ENCODE measurements at places on chromosomes 12 and 14.

DNA sequence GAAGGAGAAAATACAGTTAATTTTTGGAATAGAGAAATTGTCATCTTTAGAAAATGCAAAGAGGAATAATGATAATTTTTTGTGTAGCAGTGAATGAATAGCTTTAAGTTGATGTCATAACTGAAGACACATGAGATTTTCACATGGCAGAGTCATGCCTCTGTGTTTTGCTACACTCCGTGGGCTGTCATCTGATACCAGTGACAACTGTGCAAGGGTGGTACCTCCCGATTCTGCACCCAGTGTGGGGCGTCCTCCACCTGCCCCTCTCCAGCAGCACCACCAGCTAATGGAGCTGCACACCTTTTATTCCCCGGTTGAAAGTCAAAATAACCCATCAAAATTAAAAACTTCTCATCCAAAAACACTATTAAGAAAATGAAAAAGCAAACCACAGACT is 47.2 kb downstream of the ANKRD9 start:
- no peak for DNase-seq

- no peak for DNase-seq
These were observed 191.5 kb upstream of the PRKD1 start for GRCh38 chr14:30118992-30119640.

DNA sequence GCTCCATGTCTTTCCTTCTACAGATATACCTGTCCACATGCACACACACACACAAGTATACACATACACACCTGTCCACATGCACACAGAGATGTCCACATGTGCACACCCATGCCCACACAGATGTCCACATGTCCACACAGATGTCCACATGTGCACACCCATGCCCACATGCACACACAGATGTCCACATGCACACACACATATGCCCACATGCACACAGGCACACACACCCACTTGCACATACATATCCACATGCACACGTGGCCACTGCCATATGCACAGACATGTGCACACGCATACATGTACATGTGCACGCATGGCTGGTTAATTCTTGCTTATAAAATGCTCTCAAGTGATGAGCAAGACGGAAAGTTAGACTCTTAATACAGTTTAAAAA is 32.2 kb downstream of the ELK3 start:
- no peak for DNase-seq

DNA sequence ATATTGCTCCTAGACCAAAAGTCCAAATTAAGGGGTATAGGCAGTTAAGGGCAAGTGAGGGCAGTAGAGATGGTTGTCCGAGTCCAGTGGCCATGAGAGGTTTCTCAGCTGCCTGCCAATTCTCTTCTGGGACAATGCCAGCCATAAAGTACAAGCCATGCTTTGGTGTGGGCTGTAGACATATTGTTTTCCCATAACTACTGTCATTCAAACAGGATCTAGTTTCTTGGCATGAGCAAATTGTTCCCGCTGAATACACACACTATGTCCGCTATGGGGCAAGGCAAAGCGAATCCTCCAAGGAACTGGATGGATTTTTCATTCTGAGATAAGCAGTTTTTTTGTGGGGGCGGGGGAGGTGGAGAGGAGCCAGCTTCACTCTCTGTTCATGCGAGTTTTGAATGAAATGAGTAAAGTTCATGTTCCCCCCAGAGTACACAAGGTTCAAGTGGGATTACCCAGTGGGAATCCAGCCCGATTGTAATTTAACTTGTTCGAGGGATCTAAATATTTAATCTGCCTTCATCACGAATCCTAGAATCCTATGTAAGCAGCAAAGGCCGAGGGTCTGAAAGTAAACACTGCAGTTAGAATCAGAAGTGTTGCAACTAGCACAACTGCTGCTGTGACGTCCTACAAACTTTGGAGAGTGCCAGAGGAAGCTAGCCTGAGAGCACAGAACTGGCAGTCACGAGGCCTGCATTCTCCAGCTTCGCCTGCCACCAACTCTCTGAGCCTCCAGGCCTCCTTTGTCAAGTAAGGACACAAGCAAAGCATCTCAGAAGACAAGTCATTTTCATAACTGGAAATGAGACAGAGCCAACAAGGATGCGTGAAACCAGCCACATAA is 137.0 kb downstream of the CRADD start:
- DNase-seq = no peak

DNA sequence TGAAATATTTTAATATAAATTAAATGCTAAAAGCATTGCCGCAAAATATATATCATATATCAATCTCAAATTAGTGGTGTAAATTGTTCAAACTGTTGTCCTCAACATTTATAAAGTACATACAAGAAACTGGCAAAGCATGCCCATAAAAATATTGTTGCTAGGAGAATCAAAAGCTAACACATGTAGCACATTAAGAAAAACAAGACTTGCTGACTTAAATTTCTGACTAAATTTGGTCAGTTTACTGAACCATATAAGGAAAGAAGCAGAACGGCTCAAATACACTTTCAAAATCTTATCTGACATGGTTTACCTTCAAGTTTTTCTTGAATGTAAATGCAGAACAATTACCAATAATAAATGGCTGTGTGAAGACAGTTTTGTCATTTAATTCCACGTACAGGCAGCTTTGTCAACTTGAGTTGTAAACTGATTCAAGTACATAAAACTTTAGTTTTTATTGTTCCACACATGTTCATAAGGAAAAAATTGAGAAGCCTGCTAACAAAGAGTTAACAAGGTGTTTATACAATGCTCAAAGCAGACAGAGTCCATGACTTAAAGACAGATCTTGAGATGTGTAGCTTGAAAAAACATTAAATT is 50.4 kb downstream of the PPP1R12A start:
- DNase-seq = no peak

DNA sequence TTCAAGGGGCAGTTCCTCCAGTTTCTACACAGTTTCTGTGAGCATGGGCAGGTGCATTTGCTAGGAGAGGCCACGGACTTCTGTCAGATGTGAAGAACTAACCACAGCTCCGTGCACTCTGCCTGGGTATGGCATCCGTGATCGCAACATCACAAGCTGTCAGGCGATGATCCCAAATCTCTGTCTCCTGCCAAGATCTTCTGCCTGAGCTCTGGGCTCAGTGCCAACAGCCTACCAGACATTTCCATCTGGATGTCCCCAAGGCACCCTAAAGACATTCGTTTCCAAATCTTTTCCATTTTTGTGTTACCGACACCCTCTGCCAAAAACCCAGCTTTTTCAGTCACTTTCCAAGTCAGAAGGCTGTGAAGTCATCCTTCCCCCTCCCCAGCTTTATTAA is 292.1 kb downstream of the GLT1D1 start:
- no peak for DNase-seq

DNA sequence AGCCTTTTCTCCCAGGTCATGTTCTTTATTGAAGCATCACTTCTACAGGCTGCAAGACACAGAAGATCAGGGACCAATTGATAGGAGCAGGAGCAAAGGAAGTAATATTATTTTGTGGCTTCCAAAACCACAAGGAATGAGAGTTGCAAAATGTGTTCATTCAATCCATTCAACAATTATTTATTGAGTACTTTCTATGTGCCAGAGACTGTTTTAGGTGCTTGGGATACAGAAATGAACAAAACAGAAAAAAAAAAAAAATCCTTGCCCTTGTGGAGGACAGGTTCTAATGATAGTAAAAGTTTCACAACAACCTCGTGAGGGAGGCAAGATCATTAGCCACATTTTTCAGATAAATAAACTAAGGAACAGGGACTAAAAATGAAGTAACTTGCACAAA is 20.1 kb upstream of the DACT1 start:
- no peak for DNase-seq

DNA sequence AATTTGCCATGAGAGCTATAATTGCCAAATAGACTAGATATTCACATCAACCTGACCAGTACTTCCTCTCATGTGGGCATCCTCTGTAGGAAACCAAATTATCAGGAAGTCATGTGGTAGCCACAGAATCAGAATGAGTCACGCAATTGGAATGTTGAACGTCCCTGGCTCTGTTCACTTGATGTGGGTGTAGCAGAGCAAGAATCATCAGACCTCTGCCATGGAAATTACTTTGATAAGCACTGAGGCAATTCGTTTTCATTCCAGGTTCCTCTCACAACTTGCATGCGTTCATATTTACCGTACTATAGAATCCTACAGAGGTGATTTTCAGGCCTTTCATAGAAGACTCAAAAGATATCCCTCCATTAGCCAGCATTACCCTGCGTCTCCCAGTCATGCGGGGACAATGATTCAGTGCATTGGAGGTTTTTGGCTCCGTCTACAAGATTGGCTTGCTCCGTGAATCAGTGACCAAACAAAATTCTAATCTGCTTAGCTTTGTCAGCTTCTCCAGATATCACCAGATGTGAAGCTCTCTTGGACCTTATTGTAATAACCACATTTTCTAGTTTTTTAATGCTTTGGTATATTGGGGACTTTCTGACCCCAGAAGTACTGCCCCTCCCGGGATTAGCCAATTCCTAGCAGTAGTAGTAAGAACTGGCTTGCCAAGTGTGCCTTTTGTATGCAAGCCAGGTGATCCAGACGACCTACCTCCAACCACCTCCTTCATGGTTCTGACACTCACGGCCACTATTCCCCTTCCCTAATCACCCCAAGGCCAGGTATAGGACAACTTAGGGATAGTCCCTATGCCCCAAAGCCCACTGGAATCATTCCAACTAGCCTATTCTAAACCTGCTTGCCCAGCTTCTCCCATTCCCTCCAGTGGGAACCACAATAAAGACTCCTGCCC is 133.4 kb downstream of the KICS2 start:
- peak; percentile 52 for DNase-seq

- DNase-seq = no peak
These were observed 156.3 kb downstream of the PELI2 start for GRCh38 chr14:56274556-56274955.

- no peak for DNase-seq
These were observed 12.7 kb downstream of the EIF2S1 start for GRCh38 chr14:67372833-67373232.

GRCh38 chr12:54042970-54043853 is 10.4 kb downstream of the HOXC5 start:
- DNase-seq = no peak

Data from NCI-H2081 (cell line).